Frontal cortex (tissue), 4 donors: ENCODE measurements at places on chromosomes 4 and X.

GRCh38 chr4:125464146-125464545 is 149.4 kb downstream of the FAT4 start:
- no peak for DNase-seq

GRCh38 chr4:71074452-71075299 is 81.2 kb downstream of the DCK start:
- DNase-seq, result no peak

GRCh38 chr4:42453612-42454011 is 56.3 kb downstream of the SHISA3 start:
- no peak for DNase-seq

- DNase-seq, result no peak
Observed at GRCh38 chr4:81060587-81061343, 30.3 kb downstream of the BMP3 start.

GRCh38 chr4:94419956-94420355 is 31.8 kb upstream of the PDLIM5 start:
- DNase-seq, result no peak
